ENCODE measurements at places on chromosomes 6 and 20.

DNA sequence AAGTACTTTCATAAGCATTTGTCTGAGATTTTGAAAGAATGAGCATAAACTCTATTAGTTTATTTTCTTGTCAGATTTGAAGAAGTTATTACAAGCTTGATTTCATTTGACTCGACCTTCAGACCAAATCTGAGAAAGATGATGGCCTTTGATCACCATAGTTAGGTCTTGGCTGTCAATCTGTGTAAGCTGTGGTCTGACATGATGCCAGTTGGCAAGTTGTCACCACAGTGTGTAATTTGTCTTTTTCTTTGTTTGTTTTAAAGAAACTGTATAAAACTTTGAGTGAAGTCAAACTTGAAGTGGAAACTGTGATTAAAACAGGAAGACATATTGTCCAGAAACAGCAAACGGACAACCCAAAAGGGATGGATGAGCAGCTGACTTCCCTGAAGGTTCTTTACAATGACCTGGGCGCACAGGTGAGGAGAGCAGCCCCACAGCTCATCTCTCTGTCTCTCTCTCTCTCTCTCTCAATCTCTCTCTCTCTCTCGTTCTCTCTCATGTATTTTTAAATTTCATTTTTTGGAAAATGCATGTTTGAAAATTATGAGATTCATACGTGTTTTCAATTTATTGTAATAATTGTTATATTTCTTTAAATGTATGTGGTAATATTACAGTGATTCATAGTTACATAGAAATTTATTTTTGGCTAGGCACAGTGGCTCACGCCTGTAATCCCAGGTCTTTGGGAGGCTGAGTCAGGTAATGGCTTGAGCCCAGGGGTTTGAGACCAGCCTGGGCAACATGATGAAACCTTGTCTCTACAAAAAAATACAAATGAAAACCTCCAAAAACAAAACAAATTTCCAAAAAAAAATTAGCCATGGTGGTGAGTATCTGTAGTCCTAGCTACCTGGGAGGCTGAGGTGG is 208.1 kb downstream of the UTRN start:
- no peak for DNase-seq

- no peak for DNase-seq
Observed at GRCh38 chr6:132314432-132314831, 86.8 kb downstream of the MOXD1 start.

- DNase-seq: no peak
Observed at GRCh38 chr6:55528624-55529023, 50.4 kb downstream of the HMGCLL1 start.

GRCh38 chr6:170066679-170067078 is 224.2 kb downstream of the DLL1 start:
- no peak for DNase-seq

DNA sequence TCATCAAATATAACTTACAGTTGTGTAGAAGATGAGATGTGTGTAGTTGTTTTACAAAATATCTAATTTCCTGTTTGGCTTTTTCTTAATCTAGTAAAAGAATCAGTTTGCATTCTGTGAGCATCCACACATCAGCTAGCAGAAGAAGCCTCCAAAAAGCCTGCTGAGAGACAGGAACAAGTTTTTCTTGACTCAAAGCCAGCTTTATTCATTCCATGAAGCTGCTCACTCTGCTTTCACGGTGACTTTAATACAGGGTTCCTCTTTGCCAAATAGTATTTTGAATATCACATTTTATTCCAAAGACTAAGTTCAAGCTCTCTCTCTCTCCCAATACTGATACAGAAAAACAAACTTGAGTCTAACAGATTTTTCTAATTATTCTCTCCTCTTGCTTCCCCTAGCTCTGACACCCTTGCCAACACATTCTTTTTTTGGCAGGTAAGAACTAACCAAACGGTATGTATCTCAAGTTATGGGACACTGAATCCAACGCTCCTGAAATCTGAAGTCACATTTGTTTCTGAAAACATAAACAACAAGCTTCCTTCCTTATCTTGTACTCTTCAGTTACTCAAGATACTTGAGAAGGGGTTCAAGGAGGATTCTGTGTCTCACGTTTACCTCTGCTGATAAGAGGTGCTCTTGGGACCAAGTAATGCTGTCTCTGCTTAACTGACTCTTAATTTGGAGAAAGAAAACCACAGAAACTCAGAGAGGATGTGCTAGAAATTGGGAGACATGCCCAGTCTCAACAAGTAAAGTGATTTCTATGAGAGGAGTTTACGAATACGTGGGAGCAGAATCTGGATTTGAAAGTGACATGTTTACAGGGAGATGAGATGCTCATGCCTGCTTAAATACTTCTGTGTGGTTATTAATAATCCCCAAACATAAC is 184.2 kb upstream of the SPTLC3 start:
- no peak for DNase-seq

GRCh38 chr6:34570066-34570833 is 14.1 kb upstream of the SPDEF start:
- no peak for DNase-seq

DNA sequence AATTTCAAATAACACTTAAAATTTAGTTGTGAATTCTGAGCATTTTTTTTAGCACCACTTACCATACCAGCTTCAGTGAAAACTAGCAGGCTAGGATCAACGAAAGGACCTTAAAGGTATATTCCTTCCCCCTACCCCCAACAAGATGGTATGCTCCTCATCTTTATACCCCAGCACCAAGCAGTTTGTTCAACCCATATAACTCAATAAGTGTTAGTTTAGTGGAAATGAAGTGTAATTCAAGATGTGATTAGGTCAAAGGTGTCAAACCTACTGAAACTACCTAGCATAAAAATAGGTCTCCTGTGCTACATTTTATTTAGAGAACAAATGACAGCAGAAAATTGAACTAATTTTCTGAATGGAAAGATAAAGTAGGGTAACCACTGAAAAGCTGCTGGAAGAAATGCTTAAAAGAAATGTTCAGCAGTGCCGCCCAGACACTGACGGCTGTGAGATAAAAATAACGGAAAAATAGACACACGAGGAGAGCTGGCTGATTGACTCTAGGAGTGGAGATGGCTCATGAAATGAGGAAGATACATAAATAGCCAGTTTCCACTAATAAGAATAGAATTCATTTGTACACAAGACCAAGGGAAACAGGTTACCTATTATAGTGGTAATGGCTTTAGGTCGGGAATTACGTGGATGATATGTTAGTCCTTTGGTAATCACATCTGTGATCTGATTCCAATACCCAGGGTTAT is 94.8 kb downstream of the IPCEF1 start:
- no peak for DNase-seq

- DNase-seq: no peak
Observed at GRCh38 chr6:143183666-143184065, 123.0 kb downstream of the AIG1 start.

DNA sequence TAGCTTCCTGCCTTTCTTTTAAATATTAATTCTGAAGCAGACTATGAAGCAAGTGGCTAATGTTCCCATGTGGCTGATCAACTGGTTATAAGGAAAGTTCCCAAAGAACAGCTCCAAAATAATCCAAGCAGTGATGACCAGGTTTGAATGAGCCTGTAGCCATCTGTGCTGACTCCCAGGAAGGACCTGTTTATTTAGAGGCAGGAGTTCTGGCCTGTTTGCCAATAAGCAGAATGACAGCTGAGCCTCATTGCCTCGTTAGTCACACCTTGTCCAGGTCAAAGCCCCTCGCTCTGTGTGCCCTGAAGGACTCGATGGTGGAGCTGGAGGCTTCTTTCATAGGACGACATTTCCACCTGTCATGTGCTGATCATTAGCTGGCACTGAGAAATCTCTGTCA is 97.4 kb downstream of the TMEM170B start:
- no peak for DNase-seq

DNA sequence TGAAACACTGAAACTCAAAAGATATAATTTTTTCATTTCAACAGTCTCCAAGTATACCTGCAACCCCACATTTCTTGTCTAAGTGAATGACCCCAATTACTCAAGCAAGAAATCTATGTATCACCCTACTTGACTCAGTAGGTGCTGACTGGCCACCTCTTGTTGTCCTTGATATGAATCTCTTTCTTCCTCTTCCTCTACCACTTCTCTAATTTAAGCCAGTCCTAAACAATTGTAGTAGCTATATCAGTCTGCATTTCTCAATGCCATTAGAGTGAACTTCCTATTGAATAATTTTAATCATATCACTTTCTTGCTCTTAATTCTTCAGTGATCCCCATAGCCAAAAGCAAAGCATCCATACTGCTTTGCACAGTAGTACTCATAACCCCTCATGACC is 93.2 kb downstream of the NKAIN2 start:
- DNase-seq: no peak

GRCh38 chr6:1562171-1562955 is 47.4 kb upstream of the FOXC1 start:
- DNase-seq: no peak

DNA sequence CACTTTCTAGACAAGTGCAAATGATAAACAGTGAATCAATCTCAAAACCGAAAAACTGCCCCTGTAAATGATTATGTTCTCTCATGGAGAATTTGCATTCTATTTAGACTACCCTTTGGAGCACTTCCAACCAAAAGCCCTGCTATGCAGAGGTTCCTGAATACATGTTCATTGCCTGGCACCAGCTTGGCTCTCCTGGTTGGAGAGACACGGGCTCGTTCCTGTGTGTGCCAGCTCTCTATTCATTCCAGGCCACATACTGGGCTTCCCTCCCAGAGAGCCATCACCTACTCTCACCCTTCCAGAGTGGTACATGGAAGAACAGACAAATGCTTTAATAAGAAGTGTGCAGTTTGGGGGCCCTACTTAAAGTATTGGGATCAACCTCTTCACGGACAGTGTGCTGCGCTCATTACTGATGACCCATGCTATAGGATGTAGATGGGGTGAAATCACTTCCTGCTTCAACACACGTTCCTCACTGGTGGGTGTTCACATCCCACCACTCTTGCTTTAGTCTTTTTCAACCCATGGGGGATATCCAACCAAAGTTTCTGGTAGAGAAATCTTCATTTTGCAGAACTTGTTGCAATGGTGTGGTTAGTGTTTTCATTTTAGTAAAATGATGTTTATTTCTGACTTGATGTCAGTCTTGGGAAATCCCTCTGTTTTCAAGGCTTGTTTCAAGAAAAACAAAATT is 38.5 kb upstream of the NAA20 start:
- no peak for DNase-seq

DNA sequence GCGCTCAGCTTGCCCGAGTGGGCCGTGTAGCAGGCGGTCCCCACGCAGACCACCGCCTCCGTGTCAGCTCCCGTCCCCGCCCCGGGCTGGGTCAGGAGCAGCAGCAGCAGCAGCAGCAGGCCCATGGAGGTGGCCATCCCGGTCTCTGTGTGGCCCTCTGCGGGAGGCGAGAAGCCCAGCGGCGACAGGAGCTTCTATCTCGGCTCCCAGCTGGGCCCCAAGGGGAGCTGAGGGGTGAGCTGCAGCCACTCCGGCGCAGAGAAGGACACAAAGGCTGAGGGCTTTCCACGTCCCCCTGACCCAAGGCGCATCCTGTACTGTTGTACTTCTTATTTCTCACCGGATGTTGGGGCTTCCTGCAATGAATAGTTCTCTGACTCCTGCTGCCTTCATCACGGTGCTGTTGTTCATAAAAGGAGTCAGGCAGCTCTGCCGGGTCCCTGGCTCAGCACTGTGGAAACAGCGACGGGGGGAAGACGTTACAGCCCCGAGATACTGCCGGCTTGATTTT is at the start of gene CD93:
TSS of gene CD93 (minus strand) at position 269 of the 511 bp plus-strand sequence. CDS start at position 137, 132 bp downstream.
- no peak for DNase-seq

DNA sequence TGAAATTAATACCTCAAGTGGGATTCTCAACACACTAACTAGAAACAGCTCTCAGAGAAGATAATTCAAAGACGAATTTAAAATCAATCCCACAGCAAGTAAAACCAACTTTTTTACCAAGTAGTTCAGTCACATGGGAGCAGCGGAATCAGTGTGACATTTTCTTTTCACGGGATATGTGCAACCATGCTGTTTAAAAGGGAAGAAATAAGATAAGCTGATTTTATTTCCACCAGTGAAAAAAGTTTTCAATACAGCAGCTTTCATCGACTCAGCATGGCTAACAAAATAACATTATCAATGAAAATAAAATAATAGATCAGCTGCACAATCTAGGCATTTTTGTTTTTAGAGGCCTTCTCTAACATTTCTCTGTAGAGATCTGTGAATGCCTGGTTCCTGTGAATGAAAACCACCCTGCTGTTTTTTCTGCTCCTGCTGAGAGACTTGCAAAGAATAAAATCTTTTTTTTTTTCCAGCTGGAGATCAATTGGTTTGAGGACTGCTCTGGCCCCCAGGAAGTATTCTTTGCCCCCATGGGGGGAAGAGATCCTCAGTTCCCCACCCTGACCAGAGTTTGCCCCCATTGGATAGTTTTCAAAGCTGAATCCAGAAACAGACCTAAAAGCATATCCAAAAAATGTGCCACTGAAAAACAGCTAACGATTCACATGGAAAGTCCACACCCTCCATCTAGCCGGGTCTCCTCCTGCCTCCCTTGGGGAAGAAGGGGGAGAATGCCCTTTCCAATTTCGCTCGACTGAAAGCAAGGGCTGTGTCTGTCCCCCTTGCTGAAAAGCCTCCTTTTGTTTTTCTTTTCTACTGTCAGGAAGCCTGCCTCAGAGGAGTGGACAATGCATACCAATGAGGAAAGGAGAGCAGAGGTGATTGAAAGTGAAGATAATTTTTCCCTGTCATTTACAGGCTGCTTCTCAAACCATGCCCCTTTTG is 317.6 kb downstream of the PRKN start:
- DNase-seq: no peak

DNA sequence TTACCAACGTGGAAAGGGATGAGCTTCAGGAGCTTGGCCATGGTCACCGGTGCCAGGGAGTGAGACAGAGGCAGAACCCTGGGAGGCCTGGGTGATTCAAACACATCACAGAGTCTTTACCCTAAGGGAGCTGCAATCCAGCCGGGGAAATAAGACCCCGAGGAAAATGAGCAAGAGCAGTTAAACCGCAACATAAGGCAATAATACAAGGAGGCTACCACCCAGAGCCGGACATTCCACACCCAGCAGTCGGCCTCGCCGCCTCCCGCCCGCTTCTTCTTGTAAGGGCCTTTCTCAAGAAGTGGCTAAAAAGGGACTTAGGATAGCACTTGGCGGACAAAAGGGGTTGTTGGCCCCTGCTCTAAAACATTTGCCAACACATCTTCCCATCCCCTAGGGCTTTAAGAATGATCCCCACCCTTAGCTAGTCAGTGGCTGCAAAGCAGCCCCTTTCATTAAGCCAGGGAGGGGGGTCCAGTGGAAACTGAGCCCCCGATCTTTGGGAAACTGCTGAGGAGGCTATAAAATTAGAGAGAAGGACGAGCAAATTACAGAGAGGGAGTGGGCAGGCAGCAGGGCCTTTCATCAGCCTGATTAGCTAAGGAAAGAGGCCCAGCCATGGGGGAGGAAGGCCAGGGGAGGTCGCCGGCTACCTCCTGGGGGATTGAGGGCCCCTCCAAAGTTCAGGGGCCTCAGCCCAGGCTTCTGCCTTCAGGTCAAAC is 34.3 kb downstream of the SNX5 start:
- no peak for DNase-seq

DNA sequence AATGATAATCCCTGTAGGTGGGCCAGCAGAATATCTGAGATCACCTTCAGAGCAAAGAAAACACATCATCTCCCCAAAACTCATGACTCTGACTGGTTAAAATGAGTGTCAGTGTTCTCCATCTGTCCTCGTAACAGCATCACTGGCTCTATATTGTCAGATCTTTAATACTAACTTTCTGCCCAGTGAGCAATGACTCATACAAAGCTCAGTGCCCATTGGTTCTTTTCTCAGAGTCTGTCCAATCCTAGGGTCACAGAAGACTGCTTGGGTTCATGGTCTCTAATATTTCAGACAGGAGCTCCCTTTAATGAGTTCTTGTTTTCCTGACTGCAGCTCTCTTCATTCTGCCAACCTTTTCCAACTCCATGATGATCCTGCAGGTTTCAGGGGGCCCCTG is 36.4 kb downstream of the HLA-DPB1 start:
- no peak for DNase-seq

GRCh38 chr6:165403006-165403595 is 93.7 kb upstream of the C6orf118 start:
- DNase-seq: no peak
